ENCODE measurements at places on chromosomes 3 and 15. TPM values are rescaled to one million over a fixed set of nuclear protein-coding genes. Genes with fewer than 3 reads are reported as not detected.
A peak's percentile ranks its signal among the peaks of the same experiment; 100 is the strongest.

OSTN gene
- total RNA-seq, result not detected

DNA sequence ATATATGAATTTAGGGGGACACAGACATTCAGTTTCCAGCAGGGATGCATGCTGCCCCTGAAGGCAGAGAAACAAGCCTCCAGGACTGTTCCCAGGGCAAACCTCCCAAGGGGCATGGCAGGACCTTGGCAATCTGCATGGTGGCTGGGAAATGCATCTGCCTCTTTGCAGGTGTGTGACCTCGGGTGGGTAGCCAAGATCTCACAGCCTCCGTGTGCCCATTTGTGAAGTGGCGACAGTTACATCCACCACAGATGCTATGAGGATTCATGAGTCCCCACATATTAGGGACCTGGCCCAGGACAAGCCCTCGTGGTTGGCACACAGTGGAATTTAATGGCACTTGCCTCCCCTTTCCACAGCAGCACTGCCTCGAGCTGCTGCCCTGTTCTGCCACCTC lies 29.9 kb downstream of the SLC28A1 start:
- peaks cover 2% of the 10 kb centered on the region for H3K36me3 ChIP-seq
- no peak for DNase-seq
- no peaks in the 10 kb centered on the region for H3K27me3 ChIP-seq
- H3K27ac ChIP-seq, result peak overlapping the region; percentile 92

- DNase-seq, result peak; percentile 69
- peaks cover 6% of the 10 kb centered on the region for H3K27me3 ChIP-seq
- H3K27ac ChIP-seq, result peak overlapping the region; percentile 77
These were observed 2.0 kb downstream of the GP5 start for GRCh38 chr3:194396859-194397756.

DNA sequence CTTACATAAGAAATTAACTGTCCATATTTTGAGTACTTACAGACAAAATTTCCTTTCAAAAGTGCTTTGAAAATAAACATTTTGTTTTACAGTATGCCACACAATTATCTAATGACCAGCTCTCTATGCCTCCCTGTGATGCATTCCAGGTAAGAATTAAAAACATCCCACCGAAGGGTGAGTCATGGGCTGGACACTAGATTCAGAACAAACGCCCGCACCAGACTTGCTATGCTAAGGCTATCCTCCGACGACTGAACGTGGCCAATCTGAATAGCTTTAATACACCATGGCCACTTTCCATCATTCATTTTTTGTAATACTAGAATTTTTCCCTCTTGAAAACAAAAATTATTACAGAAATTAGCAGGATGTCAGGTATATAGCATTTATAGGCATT lies 139.8 kb upstream of the TNIK start:
- H3K4me1 ChIP-seq, result no peaks in the 10 kb centered on the region
- no peaks in the 10 kb centered on the region for H3K36me3 ChIP-seq
- DNase-seq, result no peak
- H3K27ac ChIP-seq, result no peak overlapping the region

DNA sequence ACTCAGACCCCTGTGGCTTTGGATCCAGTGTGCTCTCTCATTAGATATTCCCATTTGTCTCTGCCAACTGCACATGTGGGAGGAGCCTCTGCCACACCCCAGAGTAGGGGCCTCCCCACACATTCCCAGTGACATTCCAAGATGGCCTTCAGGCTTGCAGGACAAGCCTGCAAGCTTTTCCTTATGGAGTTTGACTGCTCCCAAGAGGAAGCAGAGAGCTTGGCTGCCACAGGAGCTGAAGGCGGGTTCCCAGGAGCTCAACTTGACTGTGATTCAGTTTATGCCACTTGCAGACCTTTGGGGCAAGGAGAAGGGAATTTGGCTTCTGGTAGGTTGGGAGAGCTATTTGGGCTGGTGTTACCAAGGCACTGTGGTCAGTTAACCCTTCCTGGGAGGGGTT lies 22.5 kb upstream of the EPHB1 start:
- peaks cover 16% of the 10 kb centered on the region for H3K27me3 ChIP-seq
- peaks cover 12% of the 10 kb centered on the region for H3K4me1 ChIP-seq
- no peak for DNase-seq

PIF1 gene
- total RNA-seq, result 45.8 TPM

GRCh38 chr3:154660811-154661210 lies 230.8 kb upstream of the GPR149 start:
- H3K4me1 ChIP-seq, result no peaks in the 10 kb centered on the region
- H3K4me3 ChIP-seq, result no peak overlapping the region
- H3K36me3 ChIP-seq, result no peaks in the 10 kb centered on the region
- no peak for DNase-seq
- H3K27ac ChIP-seq, result no peak overlapping the region
- no peaks in the 10 kb centered on the region for H3K27me3 ChIP-seq

DNA sequence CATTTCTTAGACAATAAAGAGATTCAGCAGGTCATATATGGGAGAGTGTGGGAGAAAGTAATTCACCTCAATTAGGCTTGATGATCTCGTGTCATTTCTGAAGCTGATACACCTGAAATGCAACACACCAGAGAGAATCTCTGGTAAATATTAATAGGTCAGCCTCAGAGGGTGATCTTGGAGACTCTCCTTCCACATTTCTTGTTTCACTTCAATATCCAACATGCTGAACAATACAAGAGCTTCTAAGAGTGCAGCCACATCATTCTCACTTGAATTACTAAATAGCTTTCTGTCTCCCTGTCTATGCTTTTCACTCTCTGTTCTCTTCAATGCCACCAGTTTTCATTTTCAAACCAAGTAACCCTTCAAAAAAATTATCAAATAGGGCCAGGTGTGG lies 71.1 kb upstream of the GK5 start:
- no peaks in the 10 kb centered on the region for H3K4me1 ChIP-seq
- DNase-seq, result no peak
- no peak overlapping the region for H3K27ac ChIP-seq
- no peak overlapping the region for H3K4me3 ChIP-seq

TRIM71 gene
- not detected for total RNA-seq

- no peak overlapping the region for H3K4me3 ChIP-seq
- no peak overlapping the region for H3K27ac ChIP-seq
- no peaks in the 10 kb centered on the region for H3K36me3 ChIP-seq
- peaks cover 1% of the 10 kb centered on the region for H3K4me1 ChIP-seq
- H3K27me3 ChIP-seq, result peaks cover 5% of the 10 kb centered on the region
- DNase-seq, result no peak
These were observed 26.2 kb downstream of the SLC2A2 start for GRCh38 chr3:171000281-171000680.

THBS1 gene
- 5.4 TPM for total RNA-seq

SLC28A1 gene
- total RNA-seq, result not detected

GRCh38 chr3:71062952-71063772 lies 520.4 kb downstream of the FOXP1 start:
- peaks cover 49% of the 10 kb centered on the region for H3K4me1 ChIP-seq
- no peak overlapping the region for H3K27ac ChIP-seq
- no peak overlapping the region for H3K4me3 ChIP-seq
- no peak for DNase-seq
- H3K27me3 ChIP-seq, result no peaks in the 10 kb centered on the region

C3orf49 gene
- not detected for total RNA-seq

ZMYND10 gene
- total RNA-seq, result 2.2 TPM

- no peak for DNase-seq
- no peaks in the 10 kb centered on the region for H3K36me3 ChIP-seq
- H3K4me3 ChIP-seq, result no peak overlapping the region
- H3K27ac ChIP-seq, result no peak overlapping the region
These were observed 35.2 kb upstream of the ARL14 start for GRCh38 chr3:160641665-160642309.

- H3K4me3 ChIP-seq, result no peak overlapping the region
- H3K27me3 ChIP-seq, result no peaks in the 10 kb centered on the region
- no peak overlapping the region for H3K27ac ChIP-seq
- H3K36me3 ChIP-seq, result peaks cover 1% of the 10 kb centered on the region
- DNase-seq, result no peak
These were observed 609.9 kb downstream of the FHIT start for GRCh38 chr3:60641354-60641753.

DNA sequence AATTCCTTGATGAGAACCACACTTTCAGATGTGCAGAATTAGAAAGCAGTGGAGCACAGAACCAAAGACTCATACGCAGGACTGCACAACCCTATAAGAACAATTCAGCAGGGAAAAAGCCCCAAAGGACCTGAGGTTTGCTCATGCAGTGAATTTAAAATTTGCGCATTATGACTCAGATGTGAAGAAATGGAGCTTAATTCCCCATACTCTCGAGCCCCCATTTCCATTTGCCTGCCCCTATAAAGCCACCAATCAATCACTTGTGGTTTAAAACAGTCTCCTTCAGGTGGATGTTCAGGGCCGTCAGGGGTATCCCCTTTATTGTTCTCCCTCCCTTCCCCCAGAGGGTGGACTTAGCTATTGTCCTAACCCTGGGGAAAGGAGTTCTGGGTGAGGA lies 221.2 kb downstream of the IGSF11 start:
- H3K4me1 ChIP-seq, result peaks cover 2% of the 10 kb centered on the region
- DNase-seq, result no peak
- no peaks in the 10 kb centered on the region for H3K36me3 ChIP-seq
- H3K27ac ChIP-seq, result no peak overlapping the region
- H3K4me3 ChIP-seq, result no peak overlapping the region

CELSR3 gene
- 15.6 TPM for total RNA-seq

C3orf62 gene
- 10.9 TPM for total RNA-seq

DNA sequence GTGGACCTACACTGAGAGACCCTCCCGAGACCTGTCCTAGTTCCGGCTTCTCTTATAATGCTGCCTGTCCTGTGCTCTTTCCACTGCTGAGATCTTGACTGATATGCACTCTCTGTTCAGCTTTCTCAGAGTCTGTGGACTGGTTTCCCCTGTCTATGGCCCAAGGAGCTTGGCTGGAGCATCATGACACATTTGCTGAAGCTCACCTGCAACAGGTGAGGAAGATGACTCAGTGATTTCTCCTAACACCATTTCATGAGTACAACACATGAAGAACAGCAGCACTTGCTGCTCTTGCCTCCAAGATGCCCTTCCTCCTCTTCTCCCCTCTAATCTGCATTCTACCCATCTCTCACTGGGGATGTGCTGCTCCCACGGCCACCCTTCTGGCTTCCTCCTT lies 92.1 kb downstream of the DUT start:
- H3K27me3 ChIP-seq, result peaks cover 5% of the 10 kb centered on the region
- H3K4me3 ChIP-seq, result no peak overlapping the region
- no peak for DNase-seq
- H3K27ac ChIP-seq, result no peak overlapping the region
- peaks cover 2% of the 10 kb centered on the region for H3K4me1 ChIP-seq

DNA sequence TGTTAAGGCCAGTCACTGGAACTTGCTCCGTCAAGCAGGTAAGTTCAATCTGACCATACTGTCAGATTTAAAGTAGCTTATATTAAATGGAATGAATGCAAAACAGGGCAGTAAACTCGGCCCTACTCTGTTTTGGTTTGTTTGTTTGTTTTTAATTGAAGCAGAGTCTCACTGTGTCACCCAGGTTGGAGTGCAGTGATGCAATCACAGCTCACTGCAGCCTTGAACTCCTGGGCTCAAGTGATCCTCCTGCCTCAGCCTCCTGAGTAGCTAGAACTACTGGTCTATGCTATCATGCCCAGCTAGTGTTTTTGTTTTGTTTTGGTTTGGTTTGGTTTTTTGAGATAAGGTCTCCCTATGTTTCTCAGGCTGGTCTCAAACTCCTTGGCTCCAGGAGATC lies 305.0 kb downstream of the FEZF2 start:
- H3K27me3 ChIP-seq, result no peaks in the 10 kb centered on the region
- H3K27ac ChIP-seq, result no peak overlapping the region
- H3K4me1 ChIP-seq, result no peaks in the 10 kb centered on the region
- no peaks in the 10 kb centered on the region for H3K36me3 ChIP-seq
- no peak for DNase-seq
- no peak overlapping the region for H3K4me3 ChIP-seq

PPP1R2 gene
- total RNA-seq, result 93.6 TPM

GOLGA6L10 gene
- 4.2 TPM for total RNA-seq

- no peak overlapping the region for H3K4me3 ChIP-seq
- no peaks in the 10 kb centered on the region for H3K36me3 ChIP-seq
- no peaks in the 10 kb centered on the region for H3K4me1 ChIP-seq
- no peak overlapping the region for H3K27ac ChIP-seq
These were observed 294.1 kb downstream of the NTRK3 start for GRCh38 chr15:87962428-87962827.

- no peaks in the 10 kb centered on the region for H3K36me3 ChIP-seq
- H3K27ac ChIP-seq, result no peak overlapping the region
- no peak overlapping the region for H3K4me3 ChIP-seq
- no peaks in the 10 kb centered on the region for H3K4me1 ChIP-seq
These were observed 138.4 kb downstream of the LEKR1 start for GRCh38 chr3:156964577-156964976.

GRCh38 chr15:94674296-94674695 lies 442.9 kb downstream of the MCTP2 start:
- no peak for DNase-seq
- H3K4me1 ChIP-seq, result no peaks in the 10 kb centered on the region
- no peak overlapping the region for H3K4me3 ChIP-seq
- peaks cover 4% of the 10 kb centered on the region for H3K27me3 ChIP-seq

- H3K4me3 ChIP-seq, result no peak overlapping the region
- H3K4me1 ChIP-seq, result no peaks in the 10 kb centered on the region
- H3K36me3 ChIP-seq, result no peaks in the 10 kb centered on the region
- H3K27me3 ChIP-seq, result peaks cover 9% of the 10 kb centered on the region
- DNase-seq, result no peak
These were observed 51.7 kb upstream of the AMOTL2 start for GRCh38 chr3:134425943-134426342.

- H3K4me3 ChIP-seq, result no peak overlapping the region
- H3K36me3 ChIP-seq, result no peaks in the 10 kb centered on the region
- H3K27ac ChIP-seq, result no peak overlapping the region
- peaks cover 2% of the 10 kb centered on the region for H3K27me3 ChIP-seq
- no peaks in the 10 kb centered on the region for H3K4me1 ChIP-seq
- no peak for DNase-seq
These were observed 38.0 kb downstream of the PRICKLE2 start for GRCh38 chr3:64187065-64187959.

- no peaks in the 10 kb centered on the region for H3K36me3 ChIP-seq
- H3K4me3 ChIP-seq, result no peak overlapping the region
- no peaks in the 10 kb centered on the region for H3K4me1 ChIP-seq
- DNase-seq, result no peak
- H3K27me3 ChIP-seq, result no peaks in the 10 kb centered on the region
- H3K27ac ChIP-seq, result no peak overlapping the region
These were observed 495.5 kb downstream of the NLGN1 start for GRCh38 chr3:173893066-173893465.

DNA sequence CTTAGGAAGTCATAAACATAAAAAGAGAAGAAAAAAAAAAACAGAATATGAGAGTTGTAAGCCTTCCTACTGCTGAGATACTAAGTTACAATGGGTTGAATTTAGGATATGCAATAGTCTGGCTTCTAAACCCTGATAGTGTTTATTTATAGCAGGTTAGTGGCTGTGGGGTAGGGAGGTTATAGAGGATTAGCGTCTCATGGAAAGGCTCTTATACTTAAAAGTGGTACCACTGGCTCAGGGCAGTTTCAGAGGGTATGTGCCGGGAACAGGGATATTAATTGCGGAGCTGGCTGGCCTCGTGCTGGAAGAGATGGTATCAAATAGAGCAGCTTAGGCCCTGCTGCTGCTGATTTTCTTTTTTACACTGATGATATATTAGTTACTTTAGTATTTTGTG lies 60.8 kb downstream of the PFN2 start:
- no peak overlapping the region for H3K4me3 ChIP-seq
- no peak overlapping the region for H3K27ac ChIP-seq
- no peaks in the 10 kb centered on the region for H3K4me1 ChIP-seq
- no peaks in the 10 kb centered on the region for H3K27me3 ChIP-seq
- DNase-seq, result no peak

All from activated naive CD8-positive, alpha-beta T cell treated with anti-CD3 and anti-CD28 coated beads, Interleukin-2, amount 10 ng/mL, durations not matched to agents 7 days and 5 days (primary cell).